ENCODE measurements at places on chromosomes 5 and 9.

DNA sequence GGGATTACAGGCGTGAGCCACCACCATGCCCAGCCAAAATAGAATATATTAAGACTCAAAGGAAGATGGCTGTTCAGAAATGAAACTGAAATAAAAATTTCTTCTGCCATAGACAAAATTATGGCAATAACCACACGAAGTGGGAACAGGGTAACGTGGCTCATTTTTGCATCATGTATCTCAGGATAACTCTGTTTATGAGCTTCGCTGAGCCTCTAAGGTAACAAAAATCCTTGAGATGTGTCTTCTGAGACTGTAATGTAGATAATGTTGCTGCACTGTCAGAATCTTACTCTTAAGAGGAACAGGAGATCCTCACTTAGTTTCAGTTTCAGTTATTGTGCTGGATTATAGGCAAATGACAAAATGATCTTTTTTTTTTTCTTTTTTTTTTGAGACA is 153.8 kb downstream of the GOLPH3 start:
- DNase-seq: no peak

- no peak for DNase-seq
These were observed 304.0 kb upstream of the CDH12 start for GRCh38 chr5:23157169-23157568.

DNA sequence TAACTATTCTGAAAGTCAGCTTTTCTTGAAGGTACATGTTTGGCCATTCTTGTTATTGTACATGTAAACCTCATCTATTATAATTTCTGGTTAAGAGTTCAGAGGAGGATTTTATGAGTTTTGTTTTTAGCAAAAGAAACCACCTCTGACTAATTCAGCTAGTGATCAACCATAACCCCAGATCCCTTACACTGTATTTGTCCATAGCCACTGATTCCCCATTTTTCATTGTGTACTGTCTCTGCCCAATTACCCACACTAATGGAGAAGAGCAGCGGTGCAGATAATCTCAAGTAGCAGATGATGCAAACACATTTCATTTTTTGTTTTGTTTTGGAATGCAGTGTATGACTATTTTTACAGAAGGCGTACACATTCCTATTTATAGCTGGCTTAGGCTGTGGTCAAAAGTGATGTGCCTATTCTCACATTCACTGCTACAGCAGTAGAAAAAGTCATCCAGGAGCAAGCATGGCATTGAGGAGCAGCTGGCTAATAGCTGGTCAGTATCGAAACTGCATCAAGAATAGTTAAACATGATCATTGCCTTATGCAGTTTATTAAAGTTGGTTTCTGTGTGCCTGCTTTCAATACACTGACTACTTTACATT is 988.3 kb downstream of the DTWD2 start:
- no peak for DNase-seq

- no peak for DNase-seq
These were observed 1.3 kb downstream of the ATP6V1G1 start for GRCh38 chr9:114588651-114589526.

DNA sequence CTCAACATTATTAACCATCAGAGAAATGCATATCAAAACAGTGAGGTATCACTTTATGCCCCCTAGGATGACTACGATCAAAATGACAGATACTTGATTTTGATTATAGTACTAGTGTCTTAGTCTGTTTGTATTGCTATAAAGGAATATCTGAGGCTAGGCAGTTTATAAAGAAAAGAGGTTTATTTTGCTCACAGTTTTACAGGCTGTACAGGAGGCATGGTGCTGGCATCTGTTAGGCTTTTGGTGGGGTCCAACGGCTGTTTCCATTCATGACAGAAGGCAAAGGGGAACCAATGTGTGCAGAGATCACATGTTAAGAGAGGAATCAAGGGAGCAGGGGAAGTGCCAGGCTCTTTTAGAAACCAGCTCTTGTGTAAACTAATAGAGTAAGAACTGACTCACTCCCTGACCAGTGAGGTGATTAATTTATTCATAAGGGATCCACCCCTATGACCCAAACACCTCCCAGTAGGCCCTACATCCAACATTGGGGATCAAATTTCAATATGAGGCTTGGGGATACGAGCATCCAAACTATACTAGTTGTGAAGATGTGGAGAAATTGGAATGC is 16.0 kb upstream of the AFF4 start:
- no peak for DNase-seq

- no peak for DNase-seq
These were observed 21.5 kb downstream of the SHB start for GRCh38 chr9:38047301-38048251.

DNA sequence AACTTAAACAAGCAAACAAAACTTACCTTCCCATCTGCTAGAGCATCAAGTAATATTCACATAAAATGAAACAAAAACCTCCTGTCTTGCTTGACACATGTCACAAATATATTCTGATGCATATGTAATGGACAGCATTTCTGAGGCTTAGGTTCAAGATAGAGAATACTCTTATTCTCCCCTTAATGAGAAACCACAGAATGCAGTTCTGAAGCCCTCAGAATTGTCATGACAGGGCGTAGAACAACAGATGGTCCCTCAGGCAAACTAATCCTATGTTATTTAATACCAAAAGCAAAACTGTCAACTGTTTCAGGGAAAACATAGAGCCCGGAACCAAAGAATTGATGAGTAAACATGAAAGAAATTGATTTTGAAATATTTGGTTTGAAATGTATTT is 229.9 kb upstream of the RIOK2 start:
- DNase-seq: no peak

- no peak for DNase-seq
These were observed 1.3 kb downstream of the RPP25L start for GRCh38 chr9:34610434-34611206.

DNA sequence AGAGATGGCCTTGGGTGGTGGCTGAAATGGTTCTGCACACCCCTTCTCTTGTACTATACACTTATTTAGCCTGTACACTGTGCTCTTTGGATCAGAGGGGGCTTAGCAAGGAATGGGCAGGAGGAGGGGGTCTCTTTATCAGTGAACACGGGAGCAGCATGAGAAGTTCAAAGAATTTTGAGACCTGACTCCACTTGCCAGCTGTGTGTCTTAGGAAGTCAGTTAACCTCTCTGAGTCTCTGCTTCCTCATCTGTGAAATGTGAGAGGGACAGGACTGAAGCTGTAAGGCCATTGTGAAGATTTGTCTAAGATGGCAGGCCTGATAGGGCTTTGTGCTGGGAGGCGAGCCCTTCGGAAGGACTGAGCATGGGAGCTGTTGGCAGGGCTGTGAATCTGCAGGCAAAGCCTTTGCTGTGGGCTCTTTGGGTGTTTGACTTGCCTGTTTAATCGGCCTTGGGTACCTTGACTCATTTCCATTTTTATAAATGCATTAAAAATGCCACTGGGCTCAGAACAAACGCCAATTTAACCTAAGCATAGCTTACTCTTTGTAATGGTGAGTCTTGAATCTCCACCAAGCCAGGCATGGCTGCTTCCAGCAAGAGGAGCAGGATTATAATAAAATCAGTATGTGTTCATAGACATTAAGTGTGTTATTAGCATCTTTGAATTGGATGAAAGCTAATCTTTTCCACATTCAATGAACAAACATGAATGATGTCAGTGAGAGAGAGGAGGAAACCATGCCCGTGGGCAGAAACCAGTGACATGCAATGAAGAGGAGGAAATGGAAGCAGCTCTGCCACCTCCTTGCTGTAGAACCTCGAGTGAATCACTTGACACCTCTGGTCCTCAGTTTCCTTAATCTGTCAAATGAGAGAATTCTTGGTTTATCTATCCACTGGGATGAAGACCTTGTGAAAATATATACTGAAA is 89.4 kb downstream of the MACROH2A1 start:
- DNase-seq: no peak

- DNase-seq: no peak
These were observed 59.8 kb downstream of the SH3TC2 start for GRCh38 chr5:149002761-149003689.

DNA sequence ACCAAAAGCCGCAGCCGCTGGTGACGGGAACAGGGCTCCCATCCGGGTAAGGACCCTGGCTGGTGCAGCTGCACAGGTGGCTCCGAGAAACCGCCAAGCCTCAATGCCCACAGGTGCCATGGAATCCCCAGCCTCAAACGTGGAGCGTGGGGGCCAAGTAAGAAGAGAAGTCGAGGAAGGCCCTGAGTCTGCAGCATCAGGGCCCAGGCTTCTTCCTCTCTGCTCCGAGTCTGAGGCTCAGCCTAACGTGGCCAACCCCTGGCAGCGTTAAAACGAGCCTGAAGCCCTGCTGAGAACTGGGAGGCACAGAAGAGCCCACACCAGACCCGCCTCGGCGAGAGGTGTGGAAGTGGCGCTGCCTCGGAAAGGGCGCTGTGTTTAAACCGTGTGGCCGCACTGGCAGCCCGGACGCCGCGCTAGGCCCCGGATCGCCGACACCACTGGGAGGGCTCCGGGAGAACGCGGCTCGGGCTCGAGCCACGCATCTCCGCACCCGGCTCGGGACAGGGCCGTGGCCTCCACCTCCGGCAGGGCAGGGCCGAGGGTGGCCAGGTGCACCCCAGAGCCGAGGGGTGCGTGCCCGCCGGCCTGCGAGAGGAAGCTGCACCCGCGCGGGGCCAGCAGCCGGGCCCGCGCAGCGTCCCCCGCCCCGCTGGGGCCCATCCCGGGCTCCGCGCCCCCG is 730 bp downstream of the ZMYND19 start:
- DNase-seq: no peak

DNA sequence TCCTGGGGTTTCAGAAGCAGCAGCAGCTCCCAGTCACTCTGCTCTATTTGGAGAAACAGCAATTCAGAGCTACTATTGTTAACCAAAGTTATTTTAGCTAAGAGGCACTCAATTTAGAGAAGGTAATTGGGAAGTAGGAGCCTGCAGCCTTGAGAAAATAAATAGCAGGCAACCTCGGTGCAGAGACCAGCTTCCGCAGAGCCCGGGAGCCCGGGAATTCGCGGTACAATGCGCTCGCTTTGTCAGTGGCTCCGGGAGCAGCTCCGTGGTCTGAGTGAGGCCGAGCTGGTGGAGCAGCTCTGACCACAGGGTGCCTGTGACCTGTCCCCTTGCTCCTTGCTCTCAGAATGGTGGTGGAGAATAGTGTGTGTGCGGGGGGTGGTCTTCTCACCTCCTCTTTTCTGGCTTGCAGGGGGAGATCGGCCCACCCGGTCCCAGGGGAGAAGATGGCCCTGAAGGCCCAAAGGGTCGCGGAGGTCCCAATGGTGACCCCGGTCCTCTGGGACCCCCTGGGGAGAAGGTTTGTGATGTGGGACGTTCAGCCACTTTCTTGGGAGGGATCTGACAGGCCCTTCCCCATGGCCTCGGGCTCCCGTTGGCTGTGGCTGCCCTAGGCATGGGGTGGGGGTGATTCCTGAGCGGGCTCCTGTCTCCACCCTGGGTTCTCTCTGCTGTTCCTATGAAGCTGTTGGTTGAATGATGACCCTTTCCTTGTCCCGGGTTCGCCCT is 95.9 kb upstream of the FCN2 start:
- DNase-seq: no peak

DNA sequence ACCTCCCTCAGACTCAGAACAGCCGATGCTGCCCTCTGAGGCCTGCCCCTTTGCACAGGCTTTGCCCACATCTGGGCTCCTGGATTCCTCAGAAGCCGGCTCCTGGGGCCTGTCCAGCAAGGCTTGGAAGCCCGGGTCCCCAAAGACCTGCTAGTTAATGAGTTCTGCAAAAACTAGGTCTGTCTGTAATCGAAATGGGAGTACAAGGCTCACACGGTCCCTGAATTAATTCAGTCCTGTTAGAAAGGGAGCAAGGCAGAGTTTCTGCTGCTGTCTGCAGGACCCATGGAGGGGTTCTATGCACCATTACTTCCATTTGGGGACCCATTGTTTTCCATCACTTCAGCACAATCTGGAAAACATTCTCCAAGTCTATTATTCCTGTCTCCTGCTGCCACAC is 221.8 kb downstream of the MELK start:
- no peak for DNase-seq

DNA sequence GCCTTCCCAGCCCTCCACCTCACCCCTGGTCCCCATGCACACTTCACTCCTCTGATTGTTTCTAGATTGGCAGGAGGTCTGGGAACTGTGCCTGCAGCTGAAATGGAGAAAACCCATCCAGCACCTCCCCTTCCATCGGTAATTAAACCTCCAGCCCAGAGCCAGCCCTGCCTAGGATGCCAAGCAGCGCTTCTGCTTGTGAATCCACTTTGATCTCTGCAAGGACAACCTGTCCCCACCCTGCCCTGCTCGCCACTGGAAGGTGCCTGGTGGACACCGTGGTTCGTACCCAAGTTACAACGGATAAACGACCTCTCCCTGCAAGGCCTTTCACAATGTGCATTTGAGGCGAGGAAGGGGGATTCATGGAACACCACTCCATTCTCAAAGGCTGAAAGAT is 50.6 kb downstream of the IRX2 start:
- no peak for DNase-seq

DNA sequence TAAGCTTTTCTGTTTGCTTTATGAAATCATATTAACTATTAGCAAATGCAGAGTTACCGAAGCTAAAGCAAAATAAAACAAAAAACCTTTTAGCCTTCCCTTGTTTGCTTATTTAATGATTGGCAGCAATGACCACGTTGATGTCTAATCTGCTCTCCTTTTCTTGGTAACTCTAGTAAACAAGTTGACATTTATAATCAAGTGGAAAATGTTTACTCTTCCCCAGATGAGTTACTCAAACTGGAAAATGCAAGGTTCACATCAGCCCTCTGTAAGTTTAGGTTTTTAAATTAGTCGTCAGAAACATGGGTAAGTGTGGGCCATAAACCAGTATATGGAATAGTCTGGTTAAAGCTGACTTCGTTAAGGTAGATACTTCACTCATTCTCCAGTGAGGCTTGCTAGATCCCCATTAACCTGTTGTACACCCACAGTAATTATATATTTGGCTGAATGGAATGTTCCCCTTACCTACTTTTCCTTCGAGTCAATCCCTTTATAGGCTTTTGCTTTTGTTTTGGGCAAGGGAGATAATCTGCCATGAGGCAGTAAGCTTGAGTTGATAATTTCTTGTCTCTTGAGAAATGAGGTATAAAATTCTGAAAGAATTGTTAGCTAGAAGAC is 100.9 kb downstream of the GDNF start:
- no peak for DNase-seq

- no peak for DNase-seq
These were observed 10.9 kb downstream of the CNTRL start for GRCh38 chr9:121085661-121086060.

DNA sequence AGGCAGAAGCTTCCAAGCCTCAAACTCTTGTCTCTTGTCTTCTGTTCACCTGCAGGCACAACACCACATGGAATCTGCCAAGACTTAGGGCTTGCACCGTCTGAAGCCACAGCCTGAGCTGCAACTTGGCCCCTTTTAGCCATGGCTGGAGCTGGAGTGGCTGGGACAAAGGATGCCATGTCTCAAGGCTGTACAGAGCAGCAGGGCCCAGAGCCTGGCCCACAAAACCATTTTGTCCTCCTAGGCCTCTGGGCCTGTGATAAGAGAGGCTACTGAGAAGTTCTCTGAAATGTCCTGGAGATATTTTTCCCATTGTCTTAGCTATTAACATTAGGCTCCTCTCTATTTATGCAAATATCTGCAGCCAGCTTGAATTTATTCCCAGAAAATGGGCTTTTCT is 330.8 kb downstream of the DTWD2 start:
- no peak for DNase-seq

DNA sequence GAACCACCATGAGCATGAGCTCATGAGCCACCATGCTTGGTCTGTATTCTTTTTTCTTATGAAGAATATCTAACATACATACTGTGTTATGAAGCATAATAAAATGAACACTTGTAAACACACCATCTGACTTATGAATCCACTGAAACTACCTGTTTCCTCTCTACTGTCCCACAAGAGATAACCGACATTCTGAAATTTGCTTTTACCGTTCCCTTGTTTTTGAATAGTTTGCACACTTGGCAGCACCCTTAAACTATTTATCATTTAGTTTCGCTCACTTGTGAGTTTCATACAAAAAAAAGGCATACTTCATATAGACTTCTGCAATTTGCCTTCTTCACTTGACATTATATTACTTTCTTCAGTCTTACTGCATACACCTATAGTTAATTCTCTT is 8.9 kb downstream of the LARS1 start:
- DNase-seq: no peak

Data from stimulated activated CD8-positive, alpha-beta memory T cell treated with anti-CD3 and anti-CD28 coated beads, Interleukin-4, amount 100 ng/mL, for 1 hour (primary cell).